ENCODE measurements at places on chromosomes 16 and 17. TPM values are rescaled to one million over a fixed set of nuclear protein-coding genes. Genes with fewer than 3 reads are reported as not detected.

DNA sequence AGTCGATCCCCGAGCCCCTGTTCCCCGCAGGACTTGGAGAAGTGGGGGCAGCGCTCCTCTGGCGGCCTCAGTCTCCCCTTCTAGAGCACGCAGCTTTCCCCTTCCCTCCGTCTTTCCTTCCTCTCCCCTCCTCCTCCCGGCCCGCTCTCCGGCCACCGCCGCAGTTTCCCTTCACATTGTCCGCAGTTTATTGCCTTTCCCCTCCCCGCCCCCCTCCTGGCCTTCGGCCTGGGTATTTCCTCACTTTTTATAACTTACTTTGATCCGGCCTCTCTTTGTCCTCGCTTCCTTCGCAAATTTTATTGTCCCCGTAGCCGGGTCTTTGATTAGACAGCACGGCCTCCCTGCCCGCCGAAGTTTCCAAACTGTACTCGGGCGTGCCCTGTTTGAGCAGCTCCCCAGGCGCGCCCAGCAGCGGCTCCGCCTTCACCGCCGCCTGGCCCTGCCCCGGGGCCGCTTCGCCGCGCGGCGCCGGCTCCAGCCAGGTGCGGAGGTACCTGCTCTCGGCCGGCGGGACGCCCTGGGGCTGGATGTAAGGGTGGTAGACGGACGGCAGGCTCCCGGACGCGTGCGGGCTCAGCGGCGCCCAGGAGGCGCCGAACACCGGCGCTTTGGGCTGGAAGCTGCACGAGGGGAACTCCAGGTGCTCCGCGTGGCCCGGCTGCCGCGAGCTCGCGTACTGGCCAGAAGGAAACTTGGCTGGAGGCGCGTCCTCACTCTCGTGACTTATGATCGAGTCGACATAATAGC lies 488 bp downstream of the HOXB9 start:
- peak; percentile 89 for DNase-seq

GRCh38 chr16:56310690-56311089 lies 114.7 kb downstream of the AMFR start:
- no peak for DNase-seq

- no peak for DNase-seq
Measured at GRCh38 chr16:51239196-51239595, 88.1 kb upstream of the SALL1 start.

DNA sequence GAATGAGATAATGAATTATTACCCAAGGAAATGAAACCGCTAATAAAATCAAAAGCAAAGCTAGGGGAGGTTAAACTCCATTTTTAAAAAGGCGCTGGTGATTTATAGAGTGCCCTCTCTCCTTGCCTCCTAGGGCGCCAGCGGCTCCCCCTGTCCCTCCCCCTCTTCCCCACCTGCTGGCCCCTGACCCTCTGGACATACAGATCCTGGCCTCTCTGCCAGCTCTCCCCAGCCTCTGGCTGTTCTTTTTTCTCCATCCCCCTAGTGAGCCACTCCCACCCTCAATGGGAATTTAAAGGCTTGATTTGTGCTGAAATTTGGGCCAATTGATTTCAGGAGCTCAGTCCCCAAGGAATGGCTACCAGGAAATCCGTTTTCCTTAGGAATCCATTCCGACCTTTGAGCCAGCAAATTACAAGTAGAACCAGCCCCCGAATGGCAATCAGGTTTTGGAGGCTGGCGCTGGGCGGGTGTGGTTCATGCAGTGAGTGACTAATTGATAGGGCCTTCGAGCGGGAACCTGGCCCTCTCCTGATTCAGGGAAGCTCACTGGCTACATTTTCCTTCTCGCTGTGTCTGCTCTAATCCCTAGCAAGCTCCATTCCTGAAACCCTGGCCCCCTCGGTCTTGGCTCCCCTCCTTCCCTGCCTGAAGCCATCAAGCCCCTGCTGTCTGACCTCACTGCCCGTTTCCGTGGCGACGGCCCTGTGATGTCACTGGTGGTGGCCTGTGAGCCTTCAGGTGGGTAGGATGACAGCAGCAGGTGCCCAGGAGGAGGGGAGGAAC lies 141.9 kb upstream of the SDK2 start:
- peak; percentile 79 for DNase-seq

GRCh38 chr17:29038085-29038795 lies 4.7 kb upstream of the PIPOX start:
- no peak for DNase-seq

DNA sequence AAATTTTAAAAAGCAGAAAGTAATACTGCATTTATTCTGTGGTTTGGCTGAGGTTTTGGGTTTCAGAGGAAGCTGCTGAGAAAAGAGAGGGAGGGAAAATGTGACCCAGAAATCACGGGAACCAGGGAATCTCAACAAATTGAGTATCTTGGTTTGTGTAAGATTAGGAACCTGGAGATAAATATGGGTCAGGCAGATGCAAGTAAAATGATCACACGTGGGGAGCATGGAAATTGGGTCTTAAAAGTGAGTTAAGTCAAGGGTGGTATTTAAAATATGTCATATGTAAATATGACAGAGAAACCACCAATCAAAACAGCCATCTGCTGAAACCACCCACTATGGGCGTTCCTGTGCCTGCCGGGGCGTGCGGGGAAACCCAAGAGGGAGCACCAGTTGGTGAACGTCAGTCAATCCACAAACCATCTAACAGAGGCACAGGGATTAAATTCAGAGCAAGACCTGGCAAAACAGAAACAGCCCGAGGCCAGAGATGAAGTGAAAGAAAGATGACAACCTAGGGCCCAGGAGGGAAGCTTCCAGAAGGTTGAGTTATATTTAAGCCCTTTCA lies 33.4 kb downstream of the CDH13 start:
- no peak for DNase-seq

DNA sequence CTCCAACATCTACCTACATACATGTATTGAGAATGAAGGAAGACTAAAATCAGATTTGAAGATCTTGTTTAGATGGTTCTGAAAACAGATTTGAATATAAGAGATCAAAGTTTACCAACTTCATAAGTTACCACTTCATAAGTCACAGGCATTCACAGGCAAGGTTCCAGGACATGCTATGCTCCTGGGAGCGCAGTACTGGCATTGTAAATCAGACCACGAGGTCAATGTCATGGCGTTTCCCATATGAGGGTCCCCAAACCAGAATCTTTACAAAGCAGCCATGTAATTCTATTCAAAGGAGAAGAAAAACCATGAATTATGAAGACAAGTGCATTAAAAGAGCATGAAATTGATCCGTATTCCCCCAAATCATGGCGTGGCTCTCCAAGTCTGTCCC lies 3.0 kb downstream of the CDH11 start:
- no peak for DNase-seq

- DNase-seq, result no peak
Measured at GRCh38 chr17:79079421-79080200, 5.0 kb downstream of the ENGASE start.

DNA sequence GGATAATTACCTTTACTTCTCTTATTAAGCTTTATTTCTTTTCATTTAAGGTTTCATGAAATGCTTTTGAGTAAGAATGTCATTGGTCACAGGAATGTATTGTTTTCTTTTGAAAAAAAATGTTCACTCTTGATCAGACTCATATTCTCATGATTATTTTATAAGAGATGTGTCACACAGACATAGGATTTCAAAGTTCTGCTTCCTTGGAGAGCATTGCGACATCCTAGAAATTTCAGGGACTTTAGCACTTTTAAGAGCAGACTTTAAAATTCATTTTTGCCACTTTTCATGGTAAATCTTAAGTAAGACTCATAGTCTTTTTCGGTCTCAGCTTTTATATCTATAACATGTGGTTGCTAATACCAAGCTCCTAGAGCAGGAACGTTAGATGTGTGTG lies 314.7 kb downstream of the CDH8 start:
- DNase-seq, result no peak

DNA sequence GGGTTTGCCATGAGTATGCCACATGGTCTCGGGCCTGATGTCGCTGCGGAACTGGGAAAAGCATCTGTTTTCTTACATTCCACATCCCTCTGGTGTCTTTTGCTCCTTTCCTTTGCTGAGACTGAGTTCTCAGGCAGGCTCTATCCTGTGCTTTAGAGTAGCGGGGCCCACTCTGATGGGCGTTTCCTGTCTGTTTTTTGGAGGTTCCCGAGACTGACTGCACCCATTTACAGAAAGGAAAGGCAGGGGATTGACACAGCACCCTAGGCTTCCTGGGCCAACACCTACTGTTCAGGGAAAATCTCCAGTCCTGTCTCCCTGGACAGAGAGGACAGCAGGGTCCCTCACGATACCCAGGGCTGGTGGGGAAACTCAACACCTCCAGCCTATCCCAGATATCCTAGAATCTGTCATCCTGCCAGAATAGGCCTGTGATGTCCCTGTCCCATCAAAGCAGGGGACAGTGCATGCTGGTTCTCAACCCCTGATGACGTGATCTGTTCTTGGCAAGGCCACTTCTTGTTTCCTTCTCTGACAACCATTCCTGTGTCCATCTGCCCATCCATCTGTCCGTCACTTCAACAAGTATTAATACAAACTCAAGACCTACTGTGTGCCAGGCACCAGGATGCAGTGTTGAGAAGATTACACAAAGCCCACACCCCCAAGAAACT lies 42.2 kb downstream of the ACTG1 start:
- DNase-seq, result no peak

DNA sequence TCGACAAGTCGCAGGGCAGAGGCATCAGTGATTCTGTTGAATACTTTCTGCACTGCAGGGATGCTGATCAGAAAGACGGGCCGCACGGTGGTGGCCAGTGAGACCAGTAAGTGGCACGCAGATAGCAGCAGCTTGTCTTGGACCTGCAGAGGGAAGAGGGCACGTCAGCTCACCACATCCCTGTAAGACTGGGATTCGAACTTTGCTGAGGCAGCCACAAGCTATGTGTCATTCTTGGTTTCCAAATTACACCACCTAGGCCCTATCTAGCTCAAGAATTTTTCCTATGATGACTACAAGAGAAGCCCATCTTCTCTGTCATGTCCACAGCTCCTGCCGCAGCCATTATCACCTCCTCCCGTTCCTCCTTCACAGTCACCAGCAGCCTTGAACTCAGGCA lies 49.4 kb upstream of the GSG1L start:
- no peak for DNase-seq

DNA sequence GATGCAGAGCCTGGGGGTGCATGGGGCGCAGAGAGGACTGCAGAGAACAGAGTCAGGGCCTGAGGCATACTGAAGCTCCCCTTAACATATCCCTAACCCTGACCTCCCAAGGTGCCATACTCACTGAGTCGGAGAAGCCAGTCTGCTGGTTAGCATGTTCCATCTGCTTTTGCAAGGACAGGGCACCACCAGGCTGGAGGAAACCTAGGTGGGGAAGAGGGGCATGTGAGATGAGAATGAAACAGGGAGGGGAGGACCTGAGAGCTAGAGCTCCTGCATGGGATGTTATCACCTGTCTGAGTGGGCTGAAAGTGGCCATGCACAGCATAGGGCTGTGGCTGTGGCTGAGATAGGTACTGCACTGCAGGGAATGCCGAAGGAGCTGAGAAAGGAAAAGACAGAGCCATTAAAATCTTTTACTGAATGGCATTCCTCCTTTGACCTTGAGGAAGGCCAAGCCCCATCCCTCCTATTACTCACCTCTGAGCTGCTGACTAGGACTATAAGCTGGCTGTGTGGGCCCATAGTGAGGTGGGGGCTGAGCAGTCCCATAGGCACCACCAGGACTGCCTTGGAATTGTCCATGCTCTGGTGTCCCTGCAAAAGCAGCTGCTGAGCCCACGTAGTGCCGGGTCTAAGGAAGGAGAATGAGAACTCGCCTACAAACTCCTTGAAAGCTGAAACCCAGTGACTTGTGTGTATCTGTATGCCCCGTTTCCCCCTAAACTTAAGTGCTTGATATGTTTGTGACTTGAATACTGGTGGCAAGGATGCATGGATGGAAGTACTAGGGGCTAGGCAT lies 1.9 kb downstream of the GPS2 start:
- DNase-seq, result no peak

- DNase-seq, result no peak
Measured at GRCh38 chr16:11601425-11601824, 14.7 kb upstream of the LITAF start.

- DNase-seq, result no peak
Measured at GRCh38 chr16:17607609-17608008, 136.8 kb upstream of the XYLT1 start.

- peak; percentile 41 for DNase-seq
Measured at GRCh38 chr16:11051879-11052808, 107.8 kb downstream of the CLEC16A start.

GRCh38 chr17:40247926-40248495 lies 28.9 kb downstream of the WIPF2 start:
- DNase-seq, result no peak

DNA sequence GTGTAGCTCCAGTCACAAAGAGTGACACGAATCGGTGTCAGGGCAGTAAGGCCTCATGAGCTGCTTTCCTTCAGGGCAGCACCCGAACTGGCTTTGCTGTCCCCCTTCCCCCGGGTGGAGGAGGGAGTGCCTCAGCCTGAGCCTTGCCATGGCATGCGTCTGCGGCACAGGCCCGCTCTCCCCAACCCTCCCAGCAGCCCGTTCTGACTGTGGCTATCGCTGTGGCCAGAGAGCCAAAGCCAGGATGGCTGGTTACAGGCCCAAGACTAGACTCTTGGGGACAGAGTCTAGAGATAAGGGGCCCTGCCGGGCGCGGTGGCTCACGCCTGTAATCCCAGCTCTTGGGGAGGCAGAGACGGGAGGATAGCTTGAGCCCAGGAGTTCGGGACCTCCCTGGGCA lies 25.9 kb downstream of the CLUH start:
- no peak for DNase-seq

- DNase-seq, result no peak
Measured at GRCh38 chr17:40846515-40847144, 20.4 kb downstream of the KRT12 start.

DNA sequence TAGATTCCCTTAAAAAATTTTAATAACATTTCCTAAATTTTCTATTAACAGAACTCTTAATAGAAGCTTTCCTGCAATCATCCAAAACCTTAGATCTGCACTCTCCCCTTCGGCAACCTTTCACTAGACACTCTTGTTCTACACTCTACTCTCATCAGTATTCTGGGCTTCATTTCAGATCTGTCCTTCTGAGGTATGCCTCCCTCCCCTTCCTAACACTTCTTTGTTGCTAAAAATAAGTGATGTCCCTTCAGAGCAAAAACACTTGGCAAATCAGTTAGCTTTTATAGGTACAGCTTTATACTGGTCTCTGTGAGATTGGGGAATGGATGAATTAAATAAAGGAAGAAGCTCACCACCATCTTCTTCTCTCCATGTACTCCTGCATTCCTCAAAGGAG lies 28.2 kb upstream of the GNAO1 start:
- no peak for DNase-seq

- DNase-seq, result no peak
Measured at GRCh38 chr16:51834794-51835193, 683.7 kb upstream of the SALL1 start.

GRCh38 chr17:32350666-32351418 lies 885 bp downstream of the ZNF207 start:
- peak; percentile 33 for DNase-seq

The DHX38 gene
- 58.7 TPM for total RNA-seq

The CMTM1 gene
- total RNA-seq, result 2.0 TPM

The KCNJ18 gene
- not detected for total RNA-seq

The MT1F gene
- 54.5 TPM for total RNA-seq

The FLCN gene
- total RNA-seq, result 98.9 TPM

The TBC1D3B gene
- total RNA-seq, result not detected

The PKMYT1 gene
- not detected for total RNA-seq

The DOC2A gene
- total RNA-seq, result 9.6 TPM

The HLF gene
- 11.0 TPM for total RNA-seq

The MEIOB gene
- not detected for total RNA-seq

All from transverse colon (tissue), 4 donors.